ENCODE measurements at places on chromosomes 5 and 9. TPM values are rescaled to one million over a fixed set of nuclear protein-coding genes. Genes with fewer than 3 reads are reported as not detected.

Gene CNTNAP3B
- total RNA-seq, result not detected

Gene SEPTIN8
- 31.1 TPM for total RNA-seq

Gene ECM2
- total RNA-seq, result not detected

Gene IGFBPL1
- not detected for total RNA-seq

Data from activated CD4-positive, alpha-beta memory T cell treated with anti-CD3 and anti-CD28 coated beads for 36 hours (primary cell).